ENCODE measurements at places on chromosomes 11 and 22.

DNA sequence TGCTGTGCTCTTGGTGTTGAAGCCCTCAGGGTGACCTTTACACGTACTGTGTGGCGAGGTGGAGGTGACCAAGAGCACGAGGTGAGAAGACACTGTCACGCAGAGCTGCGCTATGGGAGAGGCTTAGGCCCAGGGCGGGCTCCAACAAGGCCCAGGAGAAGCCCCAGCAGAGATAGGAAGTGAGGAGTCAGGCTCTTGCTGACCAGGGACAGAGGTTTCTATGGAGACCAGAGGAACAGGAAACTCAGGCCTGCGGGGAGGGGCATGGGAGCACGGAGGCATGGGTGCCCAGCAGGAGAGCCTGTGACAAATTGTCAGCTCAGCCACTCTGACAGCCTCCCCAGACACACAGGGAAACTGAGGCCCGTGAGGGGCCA is 15.8 kb downstream of the DGKZ start:
- DNase-seq: no peak

GRCh38 chr22:49305214-49305965 is 522.3 kb downstream of the BRD1 start:
- peak; percentile 60 for DNase-seq

- peak; percentile 9 for DNase-seq
These were observed 433.4 kb downstream of the BRD1 start for GRCh38 chr22:49394116-49394785.

DNA sequence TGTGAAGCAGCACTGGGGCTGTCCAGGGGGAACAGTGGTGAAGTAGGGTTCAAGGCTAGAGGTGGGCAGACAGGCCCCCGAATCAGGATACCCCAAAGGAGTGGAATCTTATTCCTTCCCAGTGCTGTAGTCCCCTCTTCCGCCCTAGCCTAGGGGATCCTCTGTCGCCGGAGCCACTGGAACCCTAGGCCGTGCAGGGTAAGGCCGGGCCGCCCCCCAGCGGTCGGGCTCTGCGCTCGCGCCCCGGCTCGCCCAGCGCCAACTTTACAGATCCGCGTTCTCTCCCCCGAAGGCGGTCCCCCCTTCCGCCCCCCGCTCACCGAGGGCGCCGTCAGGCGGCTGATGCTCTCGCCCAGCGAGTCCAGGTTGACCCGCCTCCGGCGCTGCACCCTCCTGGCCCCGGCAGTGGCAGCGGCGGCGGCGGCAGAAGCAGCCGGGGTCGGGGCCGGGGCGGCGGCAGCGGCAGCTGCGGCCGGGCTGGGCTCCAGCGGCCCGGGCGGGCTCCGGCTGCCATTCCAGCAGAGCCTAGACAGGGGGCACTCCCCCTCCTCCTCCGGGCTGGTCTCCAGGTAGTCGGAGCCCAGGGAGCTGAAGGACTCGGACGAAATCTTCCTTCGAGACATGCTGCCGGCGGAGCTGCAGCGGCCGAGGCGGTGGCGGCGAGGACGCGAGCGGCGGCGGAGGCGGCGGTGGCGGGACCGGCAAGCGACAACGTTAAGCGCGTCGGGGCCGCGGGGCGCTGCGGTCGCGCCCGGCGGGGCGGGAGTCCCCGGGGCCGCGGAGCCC is 650 bp downstream of the GUCY1A2 start:
- no peak for DNase-seq

DNA sequence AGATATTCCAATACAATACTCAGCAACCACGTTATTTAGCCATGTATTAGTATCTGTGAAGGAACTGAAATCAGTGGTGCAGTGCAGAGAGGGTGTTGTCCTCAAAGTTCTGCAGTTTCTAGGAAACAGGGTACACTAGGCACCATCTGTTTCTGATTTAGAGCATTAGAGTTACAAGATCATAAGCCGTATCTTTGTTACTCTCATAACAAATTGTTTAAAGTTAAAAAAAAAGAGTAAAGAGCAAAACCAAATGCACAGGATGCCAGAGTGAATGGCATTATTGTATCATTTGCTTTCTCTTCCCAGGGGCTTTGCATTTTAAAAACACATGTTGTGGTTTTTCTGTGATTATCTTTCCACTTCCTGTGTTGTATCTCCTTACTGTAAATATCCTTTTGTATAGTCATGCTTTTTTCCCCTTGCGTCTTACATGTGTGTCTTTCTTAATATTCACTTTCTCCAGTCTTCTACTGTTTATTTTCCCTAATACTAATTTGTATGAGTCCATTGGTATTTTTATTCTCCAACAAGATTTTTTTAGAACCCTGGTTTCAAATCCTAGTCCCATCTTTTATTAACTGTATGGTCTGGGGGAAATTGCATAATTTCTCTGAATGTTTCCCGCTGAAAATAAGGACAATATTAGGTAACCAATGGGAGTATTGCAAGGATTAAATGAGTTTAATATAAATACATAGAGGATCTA is 15.2 kb upstream of the NUP160 start:
- no peak for DNase-seq

GRCh38 chr11:83249445-83249844 is 36.7 kb downstream of the CCDC90B start:
- no peak for DNase-seq

DNA sequence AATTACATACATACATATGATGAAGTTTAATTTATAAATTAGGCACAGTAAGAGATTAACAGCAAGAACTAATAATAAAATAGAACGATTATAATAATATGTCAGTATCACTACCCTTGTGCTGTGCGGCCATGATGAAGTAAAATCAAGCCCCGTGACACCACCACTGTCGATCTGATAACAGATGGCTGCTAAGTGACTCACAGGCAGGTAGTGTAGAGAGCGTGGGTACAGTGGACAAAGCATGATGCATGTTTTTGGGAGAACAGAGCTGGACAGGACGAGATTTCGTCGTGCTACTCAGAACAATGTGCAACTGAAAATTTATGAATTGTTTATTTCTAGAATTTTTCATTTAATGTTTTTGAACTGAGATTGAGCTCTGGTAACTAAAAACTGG is 108.4 kb upstream of the TIMP3 start:
- DNase-seq: no peak

DNA sequence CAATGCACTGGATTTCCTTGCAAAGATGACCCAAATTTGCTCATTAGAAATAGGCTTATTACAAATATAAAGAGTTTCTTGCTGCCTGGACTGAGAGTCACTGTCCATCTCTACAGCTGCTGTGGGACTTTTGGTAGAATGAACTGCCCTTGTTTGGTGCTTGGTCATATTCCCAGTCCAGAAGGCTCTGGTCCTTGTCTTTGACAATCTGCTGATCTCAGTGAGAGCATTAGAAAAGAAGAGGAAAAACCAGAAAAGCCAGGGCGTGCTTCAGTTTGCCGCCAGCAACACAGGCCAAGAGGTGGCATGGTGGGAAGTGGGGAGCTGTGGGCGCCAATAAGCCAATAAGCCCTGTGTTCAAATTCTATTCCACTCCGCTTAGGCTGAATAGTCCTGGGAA is 48.2 kb upstream of the PARVA start:
- DNase-seq: no peak

DNA sequence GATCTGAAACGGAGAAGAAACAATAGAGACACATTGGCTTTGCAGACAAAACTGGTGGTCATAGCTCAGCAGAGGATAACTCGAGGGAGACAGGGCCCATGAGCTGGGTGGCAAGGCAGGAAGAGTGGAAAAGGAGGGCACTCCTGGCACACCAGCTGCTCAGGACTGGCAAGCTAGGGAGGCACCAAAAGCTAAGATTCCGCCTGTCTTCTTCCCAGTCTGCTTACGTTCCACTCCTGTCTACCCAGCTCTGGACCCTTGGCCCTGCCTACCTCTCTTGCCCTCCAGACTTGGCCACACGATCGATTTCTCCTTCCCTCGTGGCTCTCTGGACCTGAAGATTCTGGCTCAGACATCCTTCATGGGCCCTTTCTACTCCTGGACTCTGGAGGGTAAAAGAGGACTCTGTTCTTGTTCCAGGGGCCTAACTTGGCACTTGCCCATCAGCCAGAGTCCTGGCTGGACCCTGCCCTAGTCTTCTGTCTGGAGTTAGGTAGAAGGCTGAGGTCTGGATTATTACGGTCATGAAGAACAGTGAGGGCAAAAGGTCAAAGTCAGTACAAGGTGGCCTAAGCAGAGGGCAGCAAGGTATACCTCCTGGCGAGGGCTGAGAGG is 115.2 kb upstream of the PITPNB start:
- peak; percentile 3 for DNase-seq

DNA sequence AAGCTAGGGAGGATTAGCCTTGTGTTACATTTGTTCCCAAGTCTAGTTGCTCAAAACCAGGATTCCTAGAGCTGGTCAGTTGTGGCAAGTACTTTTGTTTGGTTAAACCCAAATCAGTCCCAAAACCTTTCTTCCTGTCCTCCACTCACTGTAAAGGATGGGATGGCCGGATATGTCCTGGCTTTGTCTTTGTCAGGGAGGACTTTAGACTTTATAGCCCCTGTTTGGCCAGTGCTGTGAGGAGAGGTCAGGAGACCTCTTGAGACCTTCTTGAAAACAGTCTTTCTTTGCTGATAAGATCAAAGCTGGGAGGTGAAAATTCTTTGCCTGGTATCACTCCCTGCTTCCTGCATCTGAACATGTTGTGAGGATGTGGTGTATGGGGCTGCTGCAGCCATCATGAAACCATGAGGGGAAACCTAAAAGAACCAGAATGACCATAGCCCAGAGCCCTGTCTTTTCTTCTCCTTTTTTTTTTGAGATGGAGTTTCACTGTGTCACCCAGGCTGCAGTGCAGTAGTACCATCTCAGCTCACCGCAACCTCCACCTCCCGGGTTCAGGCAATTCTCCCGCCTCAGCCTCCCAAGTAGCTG is 43.6 kb upstream of the FTH1 start:
- DNase-seq: no peak

DNA sequence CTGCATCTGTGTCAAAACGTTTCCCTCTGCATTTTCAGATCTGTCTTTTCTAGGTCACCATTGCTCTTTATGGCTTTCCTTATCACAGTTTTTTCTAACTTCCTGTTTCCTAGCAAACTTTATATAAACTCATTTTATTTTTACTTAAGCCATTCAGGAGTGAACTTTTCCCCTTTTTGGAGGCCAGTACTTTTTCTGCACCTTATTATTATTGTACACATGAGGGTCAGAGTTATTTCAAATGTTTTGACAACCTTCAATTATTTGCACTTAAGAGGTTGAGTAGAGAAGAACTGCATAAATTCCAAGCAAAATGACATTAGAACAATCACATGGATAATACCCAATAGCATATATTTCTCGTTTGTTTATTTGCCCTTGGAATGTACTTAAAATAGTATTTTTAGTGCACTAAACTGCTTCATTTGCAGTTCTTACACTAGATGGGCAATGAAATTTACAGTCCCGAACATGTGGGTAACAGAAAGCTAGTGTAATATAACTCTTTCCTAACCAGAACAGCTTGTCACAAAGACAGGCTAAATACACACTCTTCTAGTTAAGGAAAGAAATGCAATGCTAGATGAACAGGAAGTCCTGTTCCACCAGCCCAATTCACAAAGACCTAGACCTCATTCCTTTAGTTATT is 79.5 kb downstream of the UBASH3B start:
- no peak for DNase-seq

- no peak for DNase-seq
These were observed 91.3 kb downstream of the LRRC32 start for GRCh38 chr11:76579056-76579751.

DNA sequence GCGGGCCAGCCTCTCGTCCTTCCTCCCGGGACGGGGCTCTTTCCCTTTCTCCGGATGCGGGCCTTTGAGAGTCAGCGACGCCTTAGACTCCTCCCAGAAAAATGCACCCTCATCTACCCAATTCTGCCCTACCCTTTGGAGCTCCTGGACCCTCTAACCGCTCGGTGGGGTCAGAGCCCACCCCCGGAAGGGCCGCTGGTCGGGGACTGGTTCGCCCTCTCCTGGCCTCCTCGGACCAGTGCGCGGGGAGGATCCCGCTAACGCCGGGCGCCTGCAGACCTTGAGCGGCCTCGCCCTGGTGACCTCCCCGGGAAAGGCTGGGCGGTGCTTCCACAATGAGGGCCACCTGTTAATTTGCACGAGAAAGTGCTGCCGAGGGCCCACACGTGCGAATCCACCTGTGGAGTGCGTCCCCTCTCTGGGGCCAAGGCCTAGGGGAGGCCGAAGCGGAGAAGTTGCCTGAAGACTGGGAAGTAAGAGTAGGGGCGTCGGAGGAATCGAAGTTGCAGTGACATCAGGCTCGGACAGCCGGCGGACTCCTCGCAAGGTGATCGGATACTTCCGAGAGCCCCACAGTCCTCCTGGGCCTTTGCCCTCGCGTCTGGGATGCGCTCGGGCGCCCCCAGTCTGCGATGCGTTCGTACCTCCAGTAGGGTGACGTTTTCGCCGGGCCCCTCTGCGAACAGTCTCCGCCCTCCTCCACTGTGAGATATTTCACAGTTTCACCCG is 61.5 kb downstream of the ENDOD1 start:
- DNase-seq: peak; percentile 94

GRCh38 chr11:59967677-59968394 is 4.0 kb downstream of the OOSP4A start:
- no peak for DNase-seq

DNA sequence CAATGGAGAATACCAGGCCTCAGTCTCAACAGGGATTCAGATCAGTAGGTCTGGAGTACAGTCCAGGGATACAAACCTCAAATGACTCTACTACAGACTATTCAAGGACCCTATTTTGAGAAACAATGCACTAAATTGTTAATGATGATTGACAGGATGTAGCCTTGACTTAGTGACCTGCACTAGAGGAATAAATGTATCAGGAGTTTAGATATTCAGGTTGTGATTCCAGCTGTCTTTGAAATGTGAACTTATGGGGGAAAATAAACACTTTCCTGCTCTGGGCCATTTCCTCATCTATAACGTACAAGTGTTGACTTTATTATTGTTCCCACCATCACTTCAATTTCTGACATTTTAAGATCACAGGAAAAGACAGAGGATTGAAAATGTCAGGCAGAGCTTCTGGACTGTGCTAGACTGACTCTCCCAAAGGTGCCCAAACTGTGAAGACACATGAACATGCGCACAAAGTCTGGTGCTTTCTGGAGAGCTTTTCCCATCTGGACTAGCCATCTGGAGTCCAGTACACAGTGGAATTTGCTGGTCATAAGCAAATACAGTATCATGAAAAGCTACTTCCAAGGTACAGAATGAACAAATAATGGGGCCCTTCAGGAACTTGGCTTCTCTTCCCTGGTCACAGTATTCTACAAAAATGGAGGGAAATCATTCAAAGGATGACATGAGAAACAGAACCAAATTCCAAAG is 110.4 kb downstream of the USP35 start:
- no peak for DNase-seq

DNA sequence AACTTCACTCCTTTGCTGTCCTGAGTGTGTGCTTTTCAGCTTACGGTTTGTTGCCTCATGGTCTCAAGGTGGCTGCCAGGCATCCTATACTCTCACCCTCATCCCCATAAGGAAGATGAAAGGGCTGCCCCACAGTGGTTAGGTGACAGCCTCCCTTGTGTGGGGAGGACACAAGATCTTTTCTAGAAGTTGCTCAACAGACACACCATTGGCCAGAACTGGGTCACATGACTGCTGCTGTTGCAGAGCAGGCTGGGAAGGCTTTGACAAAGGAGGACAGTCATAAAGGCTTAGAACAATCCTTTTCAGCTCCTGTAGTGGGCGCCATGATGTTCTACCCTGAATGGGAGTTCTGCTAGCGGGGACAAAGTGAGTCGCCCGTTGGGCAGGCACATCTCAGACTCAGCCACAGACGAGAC is 69.7 kb upstream of the RASD2 start:
- DNase-seq: no peak

- DNase-seq: no peak
These were observed 252.6 kb downstream of the BRD1 start for GRCh38 chr22:49574881-49575702.

All from colonic mucosa (tissue), 4 donors.